GM20000 (cell line): ENCODE measurements at places on chromosomes 5 and 9.

GRCh38 chr5:143979044-143979690 lies 167.2 kb downstream of the HMHB1 start:
- peak; percentile 30 for DNase-seq

GRCh38 chr9:8660383-8660782 lies 860.8 kb upstream of the DMAC1 start:
- no peak for DNase-seq

DNA sequence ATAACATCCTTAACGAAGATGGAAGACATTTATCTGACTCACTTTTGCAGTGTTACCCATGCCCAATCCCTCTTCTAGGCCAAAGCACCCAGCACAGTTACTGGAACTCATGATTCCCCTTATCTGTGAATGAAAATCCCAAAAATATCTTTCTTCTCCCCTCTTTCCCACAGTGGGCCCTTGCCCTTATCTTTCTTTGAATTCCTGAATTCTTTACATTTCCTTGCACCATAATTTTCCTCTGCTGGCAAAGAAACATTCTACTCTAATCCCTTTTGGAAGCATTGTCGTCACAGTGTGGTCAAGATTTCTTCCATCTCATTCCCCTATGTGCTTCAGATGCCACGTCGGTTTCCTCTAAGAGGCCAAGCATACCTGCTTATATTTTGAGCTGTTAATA lies 135.9 kb upstream of the LIFR start:
- no peak for DNase-seq

DNA sequence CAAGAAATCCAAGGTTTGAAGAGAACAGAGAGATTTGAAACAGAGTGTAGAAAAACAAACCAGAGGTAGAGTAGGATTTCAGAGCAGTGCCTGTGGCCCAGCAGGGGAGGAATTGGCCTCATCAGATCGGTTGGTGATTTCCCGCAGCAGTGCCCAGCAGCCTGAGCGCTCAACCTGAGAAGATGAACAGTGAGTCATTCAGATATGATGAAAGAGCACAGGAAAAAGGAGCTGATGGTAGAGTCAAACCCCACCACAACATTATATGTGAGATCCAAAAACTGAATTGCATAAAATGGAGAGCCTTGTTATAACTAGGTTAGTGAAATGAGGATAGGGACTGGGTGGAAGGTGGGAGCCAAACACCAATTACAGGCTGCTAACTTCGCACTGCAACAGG lies 248.9 kb downstream of the PIK3R1 start:
- DNase-seq, result peak; percentile 35

DNA sequence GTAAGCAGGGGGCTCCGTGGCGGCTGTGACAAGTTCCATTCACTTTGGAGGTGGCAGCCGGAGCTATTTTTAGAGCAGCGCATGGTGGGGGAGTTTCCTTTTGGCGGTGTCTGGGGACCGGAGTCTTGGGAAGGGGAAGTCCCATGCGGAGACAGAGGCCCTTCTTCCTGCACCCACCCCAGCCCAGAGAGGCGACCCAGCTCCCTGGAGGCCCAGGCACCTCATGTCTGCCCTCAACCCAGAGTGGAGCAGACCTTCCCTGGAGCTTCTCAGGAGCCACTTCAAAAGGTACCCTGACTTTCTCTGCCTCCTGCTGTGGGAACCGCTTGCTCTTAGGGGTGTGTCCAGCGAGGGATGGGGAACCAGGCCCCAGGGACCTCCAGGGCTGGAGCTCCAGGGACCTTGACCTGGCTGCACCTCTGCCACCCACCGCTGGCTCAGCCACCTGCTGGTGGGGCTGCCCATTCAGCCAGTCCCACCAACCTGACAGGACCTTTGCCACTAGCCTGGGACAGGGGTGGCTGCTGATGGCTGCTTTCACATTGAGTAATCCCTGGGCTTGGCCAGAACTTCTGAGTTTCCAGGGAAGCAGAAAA lies 34.1 kb downstream of the NEK6 start:
- peak; percentile 74 for DNase-seq

GRCh38 chr9:35659340-35659739 lies 1.2 kb downstream of the CCDC107 start:
- no peak for DNase-seq

DNA sequence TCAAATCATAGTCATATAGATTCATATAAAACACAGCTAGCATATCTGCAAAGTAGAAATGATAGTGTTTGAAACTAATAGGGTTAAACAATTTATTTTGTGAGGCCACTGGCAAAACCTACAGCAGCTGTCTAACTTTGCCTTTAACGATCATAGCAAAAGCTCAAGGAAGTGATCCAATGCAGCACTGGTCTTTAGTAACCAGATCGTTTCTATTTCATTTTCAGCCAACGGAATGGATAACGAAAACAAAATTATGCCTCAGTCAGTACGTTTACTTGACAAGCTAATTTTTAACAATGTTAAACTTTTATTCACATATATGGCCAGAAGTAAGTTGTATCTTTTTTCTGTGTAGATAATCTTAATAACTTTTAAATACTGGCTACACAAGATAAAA lies 17.7 kb downstream of the MLLT3 start:
- peak; percentile 25 for DNase-seq

GRCh38 chr5:66406761-66407336 lies 189.3 kb upstream of the MAST4 start:
- DNase-seq, result no peak

GRCh38 chr9:87548159-87548558 lies 50.5 kb downstream of the DAPK1 start:
- DNase-seq, result no peak
